ENCODE measurements at places on chromosomes 4 and X.

DNA sequence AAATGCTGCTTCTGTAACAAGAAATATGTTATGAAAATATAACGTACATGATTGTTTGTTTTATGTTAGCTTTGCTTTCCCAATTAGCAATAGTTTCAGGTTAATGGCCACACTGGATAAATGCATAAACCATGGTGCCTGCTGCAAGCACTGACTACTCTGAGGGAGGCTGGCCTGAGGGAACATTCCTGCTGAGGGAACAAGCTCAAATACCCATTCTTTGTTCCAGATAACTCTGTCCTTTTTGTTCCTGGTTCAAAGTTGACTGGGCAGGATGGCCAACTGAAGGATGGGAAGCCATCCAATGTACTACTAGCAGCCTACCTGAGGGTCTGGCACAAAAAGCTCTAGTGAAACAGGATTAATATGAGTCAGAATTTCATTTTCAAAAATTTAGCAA, 37.5 kb downstream of the NUP62CL start:
- no peak for DNase-seq

GRCh38 chrX:68902706-68903504, 74.1 kb downstream of the EFNB1 start:
- no peak for DNase-seq

- no peak for DNase-seq
These were observed 420 bp downstream of the TSC22D3 start for GRCh38 chrX:107775000-107775733.

DNA sequence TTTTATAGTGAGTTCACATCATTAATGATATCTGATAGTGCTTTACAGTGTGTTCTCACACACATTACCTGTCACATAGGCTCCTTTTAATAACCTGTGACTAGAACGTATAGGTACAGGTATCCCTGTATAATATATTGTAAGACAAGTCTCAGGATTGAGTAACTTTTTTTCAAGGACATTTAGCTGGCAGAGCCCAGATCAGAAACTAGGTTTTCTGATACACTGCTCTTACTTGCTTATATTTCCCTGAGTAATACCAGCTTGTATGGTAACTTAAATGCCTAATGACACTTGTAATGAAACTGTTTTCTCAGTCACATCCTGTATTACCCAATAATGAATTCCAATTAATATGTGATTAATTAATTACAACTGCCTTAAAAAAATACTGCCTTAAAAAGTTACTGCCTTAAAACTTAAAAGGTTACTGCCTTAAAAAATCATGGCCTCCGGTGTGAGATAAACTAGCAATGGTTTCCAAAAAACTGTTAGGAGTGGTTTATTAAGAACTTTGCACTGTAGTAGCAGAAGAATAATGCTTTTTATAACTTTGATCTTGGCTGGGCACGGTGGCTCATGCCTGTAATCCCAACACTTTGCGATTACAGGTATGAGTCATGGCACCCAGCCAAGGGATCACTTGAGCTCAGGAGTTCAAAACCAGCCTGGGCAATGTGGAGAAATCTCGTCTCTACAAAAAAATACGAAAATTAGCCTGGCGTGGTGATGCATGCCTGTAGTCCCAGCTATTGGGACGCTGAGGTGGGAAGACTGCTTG, 11.9 kb downstream of the COPS4 start:
- DNase-seq, result no peak

- DNase-seq, result no peak
These were observed 44.9 kb downstream of the SH3RF1 start for GRCh38 chr4:169225812-169226211.

DNA sequence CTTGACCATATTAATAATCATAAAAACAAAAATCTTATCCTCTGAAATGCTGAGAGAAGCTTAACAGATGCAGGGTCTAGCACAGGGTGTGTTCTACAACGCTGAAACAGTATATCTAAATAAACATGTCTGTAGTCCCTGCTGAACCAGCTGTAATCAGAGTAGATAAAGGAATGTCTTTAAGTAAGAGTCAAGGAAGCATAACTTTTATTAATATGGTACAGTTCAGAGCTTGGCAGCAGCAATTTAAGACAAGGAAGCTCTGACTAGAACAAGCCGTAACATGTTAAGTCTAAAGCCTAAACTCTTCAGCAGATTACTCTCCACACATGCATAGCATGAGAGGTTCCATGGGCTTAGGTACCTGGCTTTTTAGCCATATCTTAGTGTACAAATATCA, 36.1 kb downstream of the NFKB1 start:
- no peak for DNase-seq

DNA sequence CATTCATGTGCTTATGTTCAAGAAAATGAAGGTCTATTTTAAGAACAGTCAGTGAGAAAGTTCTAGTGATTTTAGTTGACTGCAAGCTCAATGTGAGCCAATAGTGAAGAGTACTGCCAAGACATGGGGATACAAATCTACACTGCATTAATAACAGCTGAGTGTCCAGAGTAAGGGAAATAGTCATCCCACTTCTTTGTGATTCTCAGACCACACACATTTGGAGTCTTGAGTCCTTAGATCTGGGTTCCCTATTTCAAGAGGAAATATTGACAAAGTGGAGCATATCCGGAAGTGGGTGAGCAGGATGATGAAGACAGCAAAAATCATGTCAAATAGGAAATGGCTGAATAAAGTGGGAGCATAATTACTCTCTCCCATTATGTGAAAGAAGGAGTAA, 171.1 kb downstream of the LARP7 start:
- no peak for DNase-seq

GRCh38 chrX:49254639-49255038, 9.9 kb downstream of the FOXP3 start:
- no peak for DNase-seq

GRCh38 chrX:82412858-82413257, 1095.2 kb upstream of the POU3F4 start:
- no peak for DNase-seq

- no peak for DNase-seq
These were observed 14.1 kb upstream of the RHOXF2 start for GRCh38 chrX:120144178-120144844.
